ENCODE measurements at places on chromosomes 13 and 19.

DNA sequence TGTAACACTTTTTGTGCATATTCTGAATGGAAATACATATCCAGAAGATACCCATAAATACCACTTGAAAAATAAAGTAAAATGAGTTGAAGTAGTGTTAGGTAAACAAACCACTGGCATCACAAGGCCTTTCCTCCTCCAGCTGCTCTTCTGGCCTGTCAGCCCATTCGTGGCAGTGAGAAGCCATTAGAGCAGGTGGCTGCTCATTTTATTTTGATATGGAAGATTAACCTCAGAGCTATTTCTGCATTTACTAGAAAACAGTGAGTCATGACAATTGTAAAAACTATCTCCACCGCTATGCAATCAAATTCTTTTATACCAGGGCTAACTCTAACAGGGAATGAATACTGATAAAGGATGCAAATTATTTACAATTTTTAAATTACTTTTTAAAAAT is 2898.1 kb downstream of the PCDH9 start:
- no peak for DNase-seq

GRCh38 chr19:38670921-38671398 is 23.5 kb downstream of the ACTN4 start:
- no peak for DNase-seq

DNA sequence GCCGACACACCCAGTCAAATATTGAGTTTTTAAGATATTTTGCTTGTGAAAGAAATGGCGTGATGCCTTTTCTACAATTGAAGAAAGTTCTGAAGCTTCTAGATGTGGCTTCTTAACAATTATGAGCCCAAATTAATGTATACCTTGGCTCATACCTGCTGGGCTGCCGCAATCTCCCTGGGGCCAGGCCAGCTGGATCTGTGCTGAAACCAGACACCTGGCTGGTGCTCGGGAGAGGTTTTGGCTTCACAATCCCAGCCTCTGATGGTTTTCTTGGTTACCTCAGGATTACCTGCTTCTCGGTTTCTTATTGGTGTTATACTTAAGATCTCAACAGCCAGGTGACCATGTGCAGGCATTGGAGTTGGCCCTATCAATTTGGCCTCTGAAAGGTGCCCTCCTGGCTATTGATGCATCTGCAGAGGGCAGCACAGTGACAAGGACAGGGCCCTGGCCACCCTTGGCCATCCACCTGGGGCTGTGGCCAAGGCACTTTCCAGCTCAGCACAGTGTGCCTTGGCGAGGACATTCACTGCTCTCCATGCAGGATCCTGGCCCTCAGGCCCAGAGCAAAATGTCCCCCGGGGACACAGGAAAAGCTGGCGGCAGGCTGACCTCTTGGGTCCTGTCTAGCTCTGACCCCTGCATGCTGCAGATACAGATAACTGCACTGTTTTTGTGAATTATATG is 305.0 kb downstream of the ZNF536 start:
- DNase-seq: no peak

GRCh38 chr19:30450100-30450499 is 77.9 kb downstream of the ZNF536 start:
- DNase-seq: no peak

DNA sequence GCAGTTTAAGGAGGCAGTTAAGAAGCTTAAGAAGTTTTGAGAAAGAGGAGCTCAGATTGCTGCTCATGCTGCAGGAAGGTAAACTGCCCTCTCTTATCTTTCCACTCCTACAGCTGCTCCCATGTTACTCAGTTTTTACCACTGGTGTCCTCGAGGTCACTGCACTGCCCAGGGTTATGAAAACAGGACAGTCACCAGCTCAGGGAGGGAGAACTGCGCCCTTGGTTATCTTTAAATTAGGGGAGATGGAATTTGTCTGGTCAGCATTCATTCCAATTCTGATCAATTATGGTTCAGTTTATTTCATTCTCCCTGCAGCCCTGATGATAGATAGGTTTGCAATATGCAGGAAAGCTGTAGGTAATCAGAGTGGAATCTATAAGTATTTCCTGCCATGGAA is 10.8 kb upstream of the SLC46A3 start:
- DNase-seq: no peak

- no peak for DNase-seq
Measured at GRCh38 chr19:39497996-39498797, 550 bp upstream of the DLL3 start.

DNA sequence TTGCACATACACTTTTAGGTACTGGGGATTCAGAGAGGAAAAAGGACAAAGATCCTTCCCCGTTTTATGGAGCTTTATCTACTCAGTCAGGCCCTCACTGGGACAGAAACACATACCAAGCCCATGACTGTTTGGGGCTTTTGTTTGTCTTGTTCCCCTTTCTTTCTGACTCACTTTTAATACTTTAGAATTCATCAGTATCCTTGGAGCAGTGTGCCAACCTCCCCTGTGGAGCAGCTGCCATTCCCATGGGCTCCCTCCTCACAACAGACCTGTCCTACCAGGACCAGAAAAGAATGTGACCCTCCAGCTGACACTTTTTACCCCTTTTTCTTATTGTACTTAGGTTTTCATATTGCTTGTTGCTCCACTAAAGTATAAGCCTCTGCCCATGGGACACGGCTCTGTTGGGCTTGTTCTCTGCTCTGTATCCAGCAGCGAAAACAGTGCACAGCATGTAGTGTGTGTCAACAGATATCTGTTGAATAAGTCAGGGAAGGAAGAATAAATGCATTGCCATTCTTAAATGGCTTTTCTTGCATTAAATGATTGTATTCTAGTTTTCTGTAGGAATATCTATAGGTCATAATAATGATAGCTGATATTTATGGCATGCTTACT is 431.1 kb downstream of the EFNB2 start:
- DNase-seq: peak; percentile 90

DNA sequence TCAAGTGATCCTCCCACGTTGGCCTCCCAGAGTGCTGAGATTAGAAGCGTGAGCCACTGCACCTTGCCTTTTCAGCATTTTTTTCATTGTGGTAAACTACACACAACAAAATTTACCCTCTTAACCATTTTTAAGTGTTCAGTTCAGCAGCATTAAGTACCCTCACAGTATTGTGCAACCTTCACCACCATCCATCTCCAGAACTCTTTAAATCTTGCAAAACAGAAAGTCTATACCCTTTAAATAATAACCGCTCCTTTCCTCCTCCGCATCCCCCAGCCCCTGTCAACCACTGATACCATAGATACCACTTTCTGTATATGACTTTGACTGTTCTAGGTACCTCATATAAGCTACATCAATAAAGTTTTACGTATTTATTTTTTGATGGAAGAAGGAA is 20.8 kb upstream of the CASP14 start:
- no peak for DNase-seq

- DNase-seq: no peak
Measured at GRCh38 chr19:42422901-42423461, 4.2 kb downstream of the LIPE start.

DNA sequence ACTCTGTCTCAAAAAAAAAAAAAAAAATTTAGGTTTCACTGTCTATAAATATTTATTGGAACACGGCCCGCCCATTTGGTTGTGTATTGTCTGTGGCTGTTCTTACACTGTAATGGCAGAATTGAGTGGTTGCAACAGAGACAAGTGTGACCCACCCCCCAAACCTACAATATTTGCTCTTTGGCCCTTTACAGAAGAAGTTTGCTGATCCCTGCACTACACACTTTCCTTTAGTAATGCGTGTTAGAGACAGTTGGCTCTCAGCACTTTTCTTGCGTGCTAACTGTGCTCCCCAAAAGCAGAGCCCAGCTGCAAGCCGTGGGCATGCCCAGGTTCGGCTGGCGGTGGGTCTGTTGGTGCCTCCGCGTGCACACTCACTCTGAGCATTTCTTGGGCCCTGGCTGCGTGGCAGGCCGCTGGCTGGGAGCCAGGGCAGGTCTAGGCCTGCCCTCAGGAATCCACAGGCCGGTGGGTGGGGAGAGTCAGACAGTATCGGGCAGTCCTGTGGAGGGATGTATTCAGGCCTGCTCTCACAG is 72.6 kb downstream of the SIPA1L3 start:
- no peak for DNase-seq

DNA sequence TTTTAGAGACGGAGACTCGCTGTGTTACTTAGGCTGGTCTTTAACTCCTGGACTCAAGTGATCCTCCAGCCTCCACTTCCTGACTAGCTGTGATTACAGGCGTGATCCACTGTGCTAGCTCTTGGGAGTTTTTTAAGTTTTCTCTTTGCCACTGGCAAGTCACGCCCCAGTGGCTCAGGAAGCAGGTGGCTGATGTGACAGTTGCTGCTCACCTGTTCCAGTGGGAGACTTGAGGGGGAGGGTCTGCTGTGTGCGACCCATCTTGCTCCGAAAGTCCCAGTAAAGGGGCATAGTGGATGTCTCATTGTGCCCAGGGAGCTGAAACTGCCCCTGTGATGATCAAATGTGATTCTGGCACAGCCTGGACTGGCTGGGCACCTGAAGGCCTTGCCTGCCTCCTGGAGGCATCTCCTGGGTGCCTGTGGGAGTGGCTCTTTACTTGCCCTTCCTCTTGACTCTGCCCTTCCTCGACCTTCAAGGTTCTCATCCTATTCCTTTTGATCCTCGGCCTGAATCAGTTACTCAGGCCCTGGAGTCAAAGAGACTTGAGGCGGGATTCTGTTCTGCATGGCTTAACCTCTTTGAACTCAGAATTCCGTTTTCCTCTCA is 7.8 kb downstream of the SMARCA4 start:
- DNase-seq: no peak

GRCh38 chr13:102240110-102240509 is 161.7 kb downstream of the FGF14 start:
- no peak for DNase-seq

GRCh38 chr13:58823701-58824100 is 1192.2 kb downstream of the PCDH17 start:
- DNase-seq: no peak

DNA sequence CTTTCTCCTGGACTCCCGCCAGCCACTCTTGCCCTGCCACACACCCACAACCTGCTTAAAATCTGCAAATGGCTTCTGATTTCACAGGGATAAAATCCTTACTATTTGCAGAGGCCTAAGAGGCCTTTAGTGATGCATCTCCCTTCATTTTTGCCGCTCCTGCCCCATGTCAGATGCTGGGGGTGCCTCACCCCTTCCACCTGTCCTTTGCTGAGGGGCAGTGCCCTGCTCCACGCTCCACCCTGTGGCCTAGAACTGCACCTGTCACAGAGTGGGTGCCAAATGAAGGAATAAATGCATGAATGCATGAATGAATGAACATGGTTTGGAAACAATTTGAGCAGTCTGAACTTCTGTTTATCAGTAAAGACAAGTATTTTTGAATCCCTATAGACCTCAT is 34.1 kb upstream of the UQCRFS1 start:
- no peak for DNase-seq

GRCh38 chr13:37138169-37138568 is 32.7 kb upstream of the CSNK1A1L start:
- DNase-seq: no peak

GRCh38 chr19:55633861-55634260 is 6.9 kb upstream of the ZNF580 start:
- no peak for DNase-seq

DNA sequence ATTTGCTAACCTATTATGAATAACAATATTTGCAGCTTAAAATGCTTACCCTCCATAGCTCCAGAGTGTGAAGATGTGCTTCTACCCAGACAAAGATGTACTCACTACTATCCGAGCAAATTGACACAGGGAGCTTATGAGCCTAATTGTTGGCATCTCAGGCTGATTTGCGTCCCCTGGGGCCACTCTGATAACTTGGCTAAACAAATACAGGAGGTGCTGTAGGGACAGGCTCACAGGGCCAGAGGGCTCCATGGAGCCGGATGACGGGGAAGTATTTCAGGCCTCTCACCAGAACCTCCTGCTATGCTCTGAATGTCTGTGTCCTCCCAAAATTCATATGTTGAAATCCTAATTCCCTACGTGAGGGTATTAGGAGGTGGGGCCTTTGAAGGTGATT is 26.7 kb upstream of the C19orf12 start:
- no peak for DNase-seq

GRCh38 chr13:36086117-36086516 is 45.1 kb downstream of the DCLK1 start:
- no peak for DNase-seq

DNA sequence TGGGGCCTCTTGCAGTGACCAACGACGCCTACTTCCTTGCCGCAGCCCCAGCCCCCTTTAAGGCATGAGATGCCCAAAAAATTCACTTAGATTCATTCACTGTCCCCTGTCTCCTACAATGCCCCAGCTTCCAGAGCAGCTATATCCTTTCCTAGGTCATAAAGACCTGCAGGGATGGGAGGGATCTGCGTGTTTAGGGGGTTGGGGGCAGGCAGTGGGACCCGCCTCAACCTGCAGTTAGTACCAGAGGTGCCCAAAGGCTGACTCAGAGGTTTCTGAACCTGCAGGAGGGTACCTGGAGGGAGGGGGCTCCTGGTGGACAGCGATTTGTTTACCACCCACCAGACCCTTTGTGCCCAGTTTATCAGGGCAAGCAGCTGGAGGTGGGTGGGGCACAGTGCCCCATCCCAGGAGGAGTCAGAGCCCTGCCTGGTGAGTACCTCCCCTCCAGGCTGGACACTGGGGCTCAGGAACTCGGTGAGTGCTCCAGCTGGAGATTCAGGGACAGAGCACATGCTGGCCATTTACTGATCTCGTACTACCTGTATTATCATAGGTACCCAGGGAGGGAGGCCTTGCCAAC is 10.1 kb downstream of the RPS28 start:
- no peak for DNase-seq

DNA sequence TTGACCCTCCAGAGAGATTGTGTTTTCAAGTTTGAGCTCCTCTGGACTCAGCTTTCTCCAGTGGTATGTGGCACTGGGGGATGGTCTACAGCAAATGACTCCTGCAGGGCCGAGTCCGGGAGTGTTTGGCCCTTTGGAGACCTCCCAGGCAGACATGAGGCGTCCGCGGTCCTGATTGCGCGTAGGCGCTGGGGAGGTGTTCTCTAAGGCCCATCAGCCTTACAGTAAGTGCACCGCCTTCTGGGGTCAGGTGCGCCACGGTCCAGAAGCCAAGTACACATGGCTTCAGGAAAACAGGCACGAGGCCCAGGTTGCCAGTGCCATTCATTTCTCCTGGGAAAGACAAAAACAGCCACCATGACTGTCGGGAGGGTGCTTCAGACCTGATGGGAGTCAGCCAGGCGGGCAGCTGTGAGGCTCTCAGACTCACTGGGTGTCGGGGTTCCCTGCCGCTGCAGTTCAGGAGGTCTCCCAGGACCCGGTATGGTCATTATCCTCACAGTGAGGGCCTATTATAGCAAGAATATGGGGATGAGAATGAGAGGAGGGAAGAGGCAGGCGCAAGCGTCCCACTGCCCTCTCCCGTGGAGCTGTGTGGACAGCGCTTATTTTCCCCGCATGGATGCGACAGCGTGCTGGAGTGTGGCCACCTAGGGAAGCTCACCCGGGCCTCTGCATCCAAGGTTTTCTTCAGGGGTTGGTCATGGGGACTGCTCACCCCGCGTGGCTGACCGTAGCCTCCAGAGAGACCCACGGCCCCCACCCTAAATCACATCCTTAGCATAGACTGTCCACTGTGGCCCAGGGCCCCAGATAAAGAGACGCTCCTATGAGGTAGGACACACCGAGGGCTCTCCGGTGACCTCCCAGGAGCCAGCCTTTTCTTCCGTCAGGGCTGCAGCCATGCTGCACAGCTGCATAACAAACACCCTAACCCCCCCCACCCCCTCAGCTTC is 21.8 kb downstream of the CCDC8 start:
- no peak for DNase-seq
